D721Med (cell line): ENCODE measurements at places on chromosomes 2 and 18.

- DNase-seq: no peak
Measured at GRCh38 chr2:119112230-119112629, 46.3 kb downstream of the C1QL2 start.

DNA sequence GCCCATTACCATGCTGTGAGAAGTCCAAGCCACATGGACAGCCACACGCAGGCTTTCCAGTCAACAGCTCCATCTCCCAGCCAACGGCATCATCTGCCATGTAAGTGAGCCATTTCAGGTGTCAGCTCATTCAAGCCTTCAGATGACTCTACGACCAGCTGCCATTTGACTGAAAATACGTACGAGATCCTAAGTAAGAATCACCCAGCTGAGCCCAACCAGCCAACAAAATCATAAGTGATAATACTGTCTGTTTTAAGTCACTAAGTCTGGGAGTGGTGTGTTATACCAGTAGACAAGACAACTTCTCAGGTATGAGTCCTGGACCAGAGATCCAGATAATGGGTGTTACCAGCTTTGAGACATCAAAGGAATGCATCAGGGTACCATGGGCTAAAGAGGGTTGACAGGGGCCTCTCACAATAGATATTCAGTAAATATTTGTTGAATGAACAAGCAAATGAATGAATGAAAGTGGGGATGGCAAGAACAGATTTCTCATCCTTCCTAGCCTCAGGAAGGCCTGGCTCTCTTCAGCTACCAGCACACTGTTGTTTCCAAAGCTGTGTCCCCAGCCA lies 52.9 kb upstream of the CTIF start:
- DNase-seq: no peak

- no peak for DNase-seq
Measured at GRCh38 chr2:10504994-10505820, 57.1 kb upstream of the ODC1 start.

DNA sequence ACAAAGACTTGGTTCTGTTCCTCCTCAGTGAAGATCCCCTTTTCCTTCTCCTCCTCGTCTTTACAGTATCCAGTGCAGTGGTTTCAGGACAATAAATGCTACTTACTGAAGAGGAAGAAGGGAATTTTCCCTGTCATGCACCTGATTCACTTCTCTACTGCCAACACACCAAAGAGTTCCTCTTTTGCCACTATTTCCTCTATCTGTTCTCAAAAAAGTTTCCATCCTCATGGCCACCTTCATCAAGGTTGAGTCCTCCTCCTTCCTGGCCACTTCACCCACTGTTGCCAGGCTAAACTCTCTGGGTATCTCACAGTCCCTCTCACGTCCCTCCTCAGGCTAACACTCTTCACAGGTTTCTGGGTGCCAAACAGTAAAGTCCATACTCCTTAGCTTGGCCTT lies 41.7 kb downstream of the PLEKHM3 start:
- no peak for DNase-seq

GRCh38 chr2:111250448-111251030 lies 129.8 kb downstream of the BCL2L11 start:
- DNase-seq: no peak

DNA sequence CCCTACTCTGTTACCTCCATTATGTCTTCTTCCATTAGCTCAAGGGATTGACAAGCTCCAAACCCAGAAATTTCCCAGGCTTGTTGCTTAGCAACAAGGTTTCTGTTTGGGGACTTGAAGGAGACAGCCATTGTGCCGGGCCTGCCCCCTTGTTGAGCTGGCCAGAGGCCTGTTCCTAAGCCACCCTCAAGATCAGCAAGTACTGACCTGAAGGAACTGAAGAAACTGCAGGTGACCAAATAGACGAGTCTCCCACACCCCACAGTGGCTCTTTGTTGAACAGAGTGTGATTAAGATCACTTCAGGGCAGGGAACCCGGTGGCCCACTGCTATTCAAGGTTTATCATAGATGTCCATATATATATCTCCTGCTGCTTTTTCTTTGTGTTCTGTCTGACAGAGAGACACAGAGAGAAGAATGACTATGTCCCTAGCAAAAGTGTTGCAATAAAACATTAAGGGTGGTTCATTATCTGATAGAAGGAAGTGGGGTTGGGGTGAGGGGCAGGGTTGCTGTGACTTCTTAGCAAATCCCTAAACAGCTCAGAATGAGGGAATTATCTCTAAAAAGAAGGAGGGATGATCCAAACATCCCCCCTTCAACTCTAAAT lies 69.2 kb downstream of the RNF144A start:
- DNase-seq: no peak

DNA sequence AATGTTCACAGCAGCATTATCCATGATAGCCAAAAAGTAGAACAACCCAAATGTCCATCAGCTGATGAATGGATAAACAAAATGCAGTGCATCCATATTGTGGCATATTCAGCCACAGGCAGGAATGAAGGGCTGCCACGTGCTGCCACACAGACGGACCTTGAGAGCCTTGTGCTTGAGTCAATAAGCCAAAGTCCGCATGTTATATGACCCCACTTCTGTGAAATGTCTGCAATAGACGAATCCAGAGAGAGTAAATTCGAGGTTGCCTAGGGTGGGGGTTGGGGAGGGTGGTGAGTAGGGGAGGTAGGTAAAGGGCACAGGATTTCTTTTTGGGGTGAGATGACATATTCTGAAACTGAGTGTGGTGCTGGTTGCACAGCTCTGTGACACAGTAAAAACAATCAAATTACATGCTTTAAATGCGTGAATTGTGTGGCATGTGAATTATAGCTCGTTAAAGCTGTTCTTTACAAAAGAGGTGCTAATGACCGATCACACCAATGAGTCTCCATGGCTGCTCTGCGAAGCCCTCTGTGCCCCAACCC lies 38.9 kb upstream of the LDLRAD4 start:
- DNase-seq: no peak

DNA sequence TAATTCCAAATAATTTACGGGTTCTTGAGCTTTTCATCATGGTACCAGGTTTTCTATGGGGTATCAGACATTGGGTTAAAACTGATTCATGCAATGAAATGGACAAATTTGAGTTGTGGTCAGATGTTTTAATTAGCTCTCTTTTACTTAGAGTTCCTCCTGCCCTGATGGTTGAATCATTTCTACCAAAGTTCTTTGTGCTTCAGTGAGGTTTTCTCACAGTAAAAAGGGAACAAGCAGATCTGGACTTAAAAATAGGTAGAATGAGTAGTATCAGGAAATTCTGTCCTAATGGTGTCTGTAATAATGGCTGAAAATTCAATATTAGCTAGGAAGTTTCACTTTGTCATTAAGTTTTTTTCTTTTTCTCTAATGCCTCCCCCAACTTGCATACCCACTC lies 159.7 kb upstream of the LRRTM1 start:
- DNase-seq: no peak

GRCh38 chr18:67514901-67515540 lies 1.5 kb downstream of the DSEL start:
- no peak for DNase-seq

- no peak for DNase-seq
Measured at GRCh38 chr2:145771525-145771924, 1251.6 kb upstream of the ZEB2 start.

DNA sequence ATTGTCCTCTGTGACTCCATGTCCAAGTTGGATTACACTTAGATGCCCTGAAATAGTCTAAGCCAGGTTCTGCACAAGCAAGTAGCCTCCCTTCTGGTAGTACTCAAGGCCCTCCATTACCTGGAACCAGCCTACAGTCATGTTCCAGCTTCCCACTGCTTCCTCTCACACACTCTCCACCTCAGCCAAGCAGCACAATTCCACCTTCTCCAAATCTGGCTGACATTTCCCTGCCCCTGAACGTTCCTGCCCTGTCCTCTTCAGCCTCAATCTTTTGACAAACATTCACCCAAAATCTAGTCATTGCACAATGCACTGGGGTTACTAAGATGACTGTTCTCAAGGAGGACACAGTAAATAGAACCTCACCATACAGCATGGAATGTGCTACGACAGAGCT lies 95.3 kb upstream of the KLHL29 start:
- no peak for DNase-seq

DNA sequence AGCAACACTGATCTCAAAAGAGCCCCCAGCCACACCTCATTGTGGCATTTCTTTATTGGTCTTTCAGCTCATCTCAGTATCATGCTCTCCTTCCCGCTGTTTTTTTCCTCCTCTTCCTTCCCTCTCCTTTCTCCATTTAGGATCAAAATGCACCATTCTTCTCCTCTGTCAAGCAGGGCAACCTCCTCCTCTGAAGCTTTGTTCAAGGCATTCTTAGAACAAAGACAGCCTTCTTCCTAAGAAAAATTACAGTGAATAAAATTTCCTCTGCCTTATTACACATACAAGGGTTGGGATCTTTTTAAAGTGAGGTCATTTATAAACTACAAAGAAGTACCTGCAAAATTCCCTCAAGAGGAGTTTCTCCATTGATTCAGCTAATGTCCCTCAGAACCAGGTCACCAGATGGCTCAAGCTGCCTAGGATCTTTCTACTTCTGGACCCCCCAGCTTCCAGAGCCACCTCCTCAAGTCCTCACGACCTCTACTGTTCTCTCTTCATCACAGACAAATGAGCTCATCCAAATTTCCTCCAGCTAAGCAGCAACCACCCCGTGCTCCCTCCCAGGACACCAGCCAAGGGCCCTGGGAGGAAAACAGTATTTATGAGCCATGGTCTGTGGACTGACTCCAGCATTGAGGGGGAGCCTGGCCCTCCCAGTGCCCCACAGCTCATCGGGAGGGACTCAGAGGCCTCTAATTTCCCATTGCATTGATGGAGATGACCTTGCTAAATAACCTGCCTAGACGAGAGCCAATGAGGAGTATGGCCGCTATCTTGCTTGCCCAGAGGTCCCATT lies 18.0 kb downstream of the SFXN5 start:
- no peak for DNase-seq

DNA sequence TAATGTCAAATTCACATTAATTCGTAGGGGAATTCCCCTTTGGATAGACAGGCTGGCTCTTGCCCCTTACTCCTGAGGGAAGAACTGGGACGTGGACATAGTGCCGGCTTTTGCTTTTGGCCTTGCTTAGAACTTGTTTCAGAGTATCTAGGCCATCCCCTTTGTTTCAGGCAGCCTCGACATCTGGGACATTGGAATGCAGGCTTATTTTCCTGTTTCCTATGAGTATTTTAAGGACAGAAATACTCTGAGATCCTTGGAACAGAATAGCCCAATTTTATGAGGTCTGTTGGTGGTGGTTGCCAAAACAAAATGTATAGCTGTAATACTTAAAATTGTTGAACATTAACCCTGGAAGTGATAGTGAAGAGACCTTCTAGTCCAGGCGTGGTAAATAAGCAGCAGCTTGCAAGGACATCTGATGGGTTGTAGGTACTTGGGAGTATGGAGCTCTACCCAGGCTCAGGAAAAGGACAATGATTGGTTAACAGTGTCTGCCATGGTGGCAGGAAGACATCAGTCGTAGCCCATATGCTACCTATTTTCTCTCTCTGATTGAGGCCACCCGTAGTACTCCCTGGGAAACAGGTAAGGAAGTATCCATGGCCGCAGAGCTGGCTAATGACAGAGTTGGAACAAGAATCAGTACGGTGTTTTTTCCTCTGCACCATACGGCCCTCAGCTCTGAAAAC lies 112.4 kb downstream of the CDK15 start:
- no peak for DNase-seq

DNA sequence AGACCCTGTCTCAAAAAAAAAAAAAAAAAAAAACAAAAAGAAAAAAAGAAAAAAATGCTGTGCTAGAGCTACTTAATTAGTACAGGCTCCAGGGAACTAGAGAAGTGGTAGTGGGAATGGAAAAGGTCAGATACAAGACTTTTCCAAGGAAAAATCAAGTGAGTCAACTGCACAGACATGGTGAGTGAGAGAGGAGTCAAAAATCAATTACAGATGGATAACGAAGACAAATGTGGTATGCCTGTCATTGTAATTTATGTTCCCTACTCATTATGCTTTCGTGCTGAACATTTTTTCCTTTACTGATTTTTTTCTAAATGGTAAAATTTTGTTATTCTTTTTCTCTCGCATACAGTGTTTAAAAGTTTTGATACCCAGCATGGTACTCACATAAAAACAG lies 111.5 kb downstream of the MDH1 start:
- DNase-seq: no peak

GRCh38 chr2:17122887-17123501 lies 395.2 kb downstream of the RAD51AP2 start:
- no peak for DNase-seq

GRCh38 chr2:11568436-11568835 lies 34.6 kb downstream of the GREB1 start:
- no peak for DNase-seq

- DNase-seq: no peak
Measured at GRCh38 chr2:147045113-147045512, 799.7 kb upstream of the ACVR2A start.

GRCh38 chr2:208118918-208119317 lies 5.4 kb downstream of the CRYGD start:
- no peak for DNase-seq

GRCh38 chr2:203993560-203993959 lies 57.0 kb downstream of the ICOS start:
- no peak for DNase-seq

GRCh38 chr2:2901384-2902345 lies 476.0 kb downstream of the EIPR1 start:
- no peak for DNase-seq

DNA sequence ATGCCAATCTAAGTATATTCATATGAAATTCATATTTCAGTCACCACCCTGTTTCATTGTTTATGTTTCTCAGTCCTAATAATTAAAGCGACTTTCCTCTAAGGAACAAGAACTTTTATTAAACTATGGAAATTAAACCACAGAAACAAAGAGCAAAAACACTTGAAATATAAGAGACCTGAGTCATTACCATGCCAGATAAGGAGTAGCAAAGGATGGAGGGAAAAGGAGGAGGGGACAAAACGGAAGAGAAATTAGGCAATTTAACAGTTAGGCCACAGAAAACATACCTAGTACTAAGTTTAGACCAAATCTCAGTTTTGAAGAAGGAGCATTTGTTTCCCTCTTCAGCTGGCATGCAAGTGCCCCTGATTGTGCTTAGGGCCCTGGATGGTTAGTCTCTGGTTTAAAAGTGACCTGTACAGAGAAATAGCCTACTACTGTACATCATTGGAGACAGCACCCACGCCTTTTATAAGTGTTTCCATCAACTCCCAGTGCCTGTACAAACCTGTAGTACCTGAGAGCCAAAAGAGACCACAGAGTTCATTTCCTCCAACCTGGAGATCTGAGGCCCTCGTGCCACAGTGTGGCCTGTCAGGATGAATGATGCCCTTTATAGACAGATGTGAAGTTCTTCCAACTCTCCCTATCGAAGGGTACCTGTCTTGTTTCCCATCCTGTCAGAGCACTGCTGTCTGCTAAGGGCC lies 74.5 kb downstream of the SPATS2L start:
- DNase-seq: no peak
